ENCODE measurements at places on chromosomes 12 and 14.

DNA sequence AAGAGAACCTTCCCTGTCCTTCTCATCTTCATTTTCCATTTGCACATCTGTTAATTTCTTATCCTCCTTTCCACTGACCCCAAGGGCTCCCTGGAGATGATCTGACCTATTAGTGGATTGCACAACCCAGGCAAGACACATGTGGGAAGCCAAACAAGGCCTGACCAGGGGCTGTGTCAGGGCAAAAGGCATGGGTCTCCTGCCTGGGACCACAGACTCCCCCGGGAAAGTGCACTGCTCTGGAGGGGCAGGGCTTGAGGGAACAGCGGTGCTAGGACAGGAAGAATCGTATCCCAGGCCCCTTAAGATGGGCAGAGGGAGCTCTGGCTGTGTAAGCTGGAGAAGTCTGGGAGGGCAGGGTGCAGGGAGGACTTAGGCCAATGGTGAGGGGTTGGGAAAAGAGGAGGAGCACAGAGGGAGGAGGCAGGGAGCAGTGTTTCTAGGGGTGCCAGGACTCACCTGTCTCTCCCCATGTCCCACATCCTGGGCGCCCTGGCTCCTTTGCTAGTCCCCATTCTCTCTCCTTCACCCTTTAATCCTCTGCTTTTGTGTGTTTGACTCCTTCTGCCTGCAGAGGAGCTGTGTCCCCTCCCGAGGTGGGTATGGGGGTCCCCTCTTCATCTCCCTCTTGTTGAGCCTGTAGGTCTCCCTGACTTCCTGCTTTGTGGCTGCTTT, 25.3 kb downstream of the PLEKHG3 start:
- DNase-seq: no peak

GRCh38 chr14:100666851-100667250, 59.8 kb upstream of the DLK1 start:
- no peak for DNase-seq

DNA sequence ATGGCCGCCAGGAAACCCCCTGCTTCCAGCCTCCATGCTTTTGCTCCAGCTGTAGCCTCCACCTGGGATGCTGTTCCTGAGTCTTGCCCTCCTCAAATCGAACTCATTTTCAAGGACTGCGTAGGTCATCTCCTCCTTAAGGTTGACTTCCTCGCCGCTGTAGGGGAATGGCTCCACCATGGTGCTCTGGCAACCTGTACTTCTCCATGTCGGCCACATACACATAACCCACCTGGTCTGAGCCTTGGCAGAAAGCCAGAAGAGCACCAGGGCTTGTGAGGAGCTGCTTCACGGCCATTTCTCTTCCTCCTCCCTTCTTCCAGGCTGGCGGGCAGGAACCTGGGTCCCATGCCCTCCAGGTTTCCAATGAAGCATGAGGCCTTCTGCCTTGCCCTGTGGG, 36.7 kb upstream of the BEGAIN start:
- no peak for DNase-seq

DNA sequence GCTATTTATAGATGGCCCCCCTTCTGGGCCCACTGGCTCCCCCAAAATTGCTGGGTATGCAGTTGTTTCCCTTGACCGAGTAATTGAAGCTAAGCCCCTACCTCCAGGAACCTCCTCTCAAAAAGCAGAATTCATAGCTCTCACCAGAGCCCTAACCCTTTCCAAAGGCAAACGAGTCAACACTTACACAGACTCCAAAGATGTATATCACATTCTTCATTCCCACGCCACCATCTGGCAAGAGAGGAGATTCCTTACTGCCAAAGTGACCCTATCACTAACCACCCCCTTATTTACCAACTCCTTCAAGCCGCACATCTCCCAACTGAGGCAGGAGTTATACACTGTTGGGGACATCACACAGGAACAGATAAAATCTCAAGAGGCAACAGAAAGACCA, 66.8 kb downstream of the MOK start:
- DNase-seq: no peak

DNA sequence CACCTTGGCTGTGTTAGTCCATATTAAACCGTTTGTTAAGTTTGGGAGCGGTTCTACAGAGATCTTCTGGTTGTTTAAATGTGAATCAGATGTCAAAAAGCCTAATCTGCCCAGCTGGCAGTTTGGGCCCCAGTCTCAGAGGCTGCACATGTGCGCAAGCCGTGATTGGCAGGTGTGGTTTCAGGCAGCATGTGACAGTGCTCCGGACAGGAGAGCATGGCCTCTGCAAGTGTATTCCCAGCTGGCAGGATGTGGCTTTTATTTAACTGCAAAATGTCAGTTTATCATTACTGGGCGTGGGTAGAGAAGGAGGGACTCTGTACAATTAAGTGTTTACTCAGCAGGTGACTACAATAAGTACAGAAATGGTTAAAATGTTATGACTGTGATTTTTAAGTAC, 77.5 kb downstream of the PELI2 start:
- DNase-seq: no peak

- no peak for DNase-seq
Observed at GRCh38 chr12:76704693-76705092, 59.2 kb upstream of the ZDHHC17 start.

DNA sequence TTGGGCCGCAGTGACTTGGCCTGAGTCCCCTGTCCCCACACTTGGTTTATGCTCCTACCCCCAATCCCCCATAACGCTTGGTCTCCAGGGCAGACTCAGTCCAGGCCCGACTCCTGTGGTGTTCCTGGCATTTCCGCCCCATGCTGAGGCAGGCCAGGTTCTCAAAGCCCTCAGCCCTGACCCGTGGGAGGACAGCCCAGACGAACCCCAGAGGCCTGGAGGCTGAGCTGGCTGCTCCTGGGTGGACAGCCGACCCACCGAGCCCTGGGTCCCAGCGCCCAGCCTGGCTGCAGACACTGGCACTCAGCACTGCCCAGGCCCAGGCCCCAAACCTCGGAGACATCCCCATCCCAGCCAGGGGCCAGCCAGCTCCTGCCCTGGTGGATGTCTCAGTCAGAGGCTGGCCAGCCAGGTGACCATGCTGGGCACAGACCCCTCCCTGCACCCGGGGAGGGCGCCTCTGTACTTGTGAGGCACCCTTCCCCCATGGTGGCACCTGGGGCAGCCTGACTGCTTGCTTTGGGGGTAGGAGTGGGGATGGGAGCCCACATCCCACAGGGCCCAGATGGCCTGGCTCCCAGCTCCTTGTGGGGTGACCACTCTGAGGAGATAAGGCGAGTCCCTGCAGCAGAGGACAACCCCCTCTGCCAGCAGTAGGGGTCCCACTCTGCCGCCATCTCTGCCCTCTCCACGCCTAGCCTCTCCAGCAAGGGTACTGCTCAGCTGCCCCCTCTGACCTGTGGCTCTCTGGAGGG, 1.4 kb downstream of the PLD4 start:
- no peak for DNase-seq

GRCh38 chr12:100476013-100476751, 2.5 kb downstream of the NR1H4 start:
- no peak for DNase-seq
